Dermis blood vessel endothelial cell (primary cell): ENCODE measurements at places on chromosomes 13 and 19.

- no peak for DNase-seq
Observed at GRCh38 chr13:75785130-75785529, 149.0 kb downstream of the LMO7 start.

- peak; percentile 48 for DNase-seq
Observed at GRCh38 chr13:59480396-59481259, 683.1 kb downstream of the DIAPH3 start.

DNA sequence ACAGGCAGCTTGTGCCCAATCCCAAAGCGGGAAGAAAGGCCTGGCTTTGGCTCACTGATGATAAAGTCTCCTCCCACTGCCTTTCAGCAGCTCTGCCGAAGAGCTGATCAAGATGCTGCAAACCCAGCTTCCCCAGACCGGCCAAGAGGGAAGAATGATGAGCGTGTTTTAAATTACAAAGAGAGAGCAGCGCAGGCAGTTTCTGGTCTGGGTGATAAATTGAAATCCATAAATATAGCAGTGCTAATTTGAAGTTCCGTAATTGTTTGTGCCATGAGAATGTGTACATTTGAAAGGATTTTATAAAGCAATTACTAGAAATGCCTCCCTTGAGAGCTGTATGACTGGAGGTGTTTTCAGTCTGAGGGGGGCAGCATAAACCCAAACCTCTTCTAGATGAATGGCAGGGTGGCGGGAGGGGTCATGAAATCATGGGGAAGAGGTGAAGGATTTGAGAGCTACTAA is 171.8 kb downstream of the STK24 start:
- no peak for DNase-seq

GRCh38 chr13:94239135-94239534 is 240.3 kb downstream of the DCT start:
- DNase-seq = peak; percentile 28

- DNase-seq = no peak
Observed at GRCh38 chr13:46535825-46536224, 17.1 kb upstream of the LRCH1 start.
